ENCODE measurements at places on chromosomes 3 and 15.
A peak's percentile ranks its signal among the peaks of the same experiment; 100 is the strongest.

DNA sequence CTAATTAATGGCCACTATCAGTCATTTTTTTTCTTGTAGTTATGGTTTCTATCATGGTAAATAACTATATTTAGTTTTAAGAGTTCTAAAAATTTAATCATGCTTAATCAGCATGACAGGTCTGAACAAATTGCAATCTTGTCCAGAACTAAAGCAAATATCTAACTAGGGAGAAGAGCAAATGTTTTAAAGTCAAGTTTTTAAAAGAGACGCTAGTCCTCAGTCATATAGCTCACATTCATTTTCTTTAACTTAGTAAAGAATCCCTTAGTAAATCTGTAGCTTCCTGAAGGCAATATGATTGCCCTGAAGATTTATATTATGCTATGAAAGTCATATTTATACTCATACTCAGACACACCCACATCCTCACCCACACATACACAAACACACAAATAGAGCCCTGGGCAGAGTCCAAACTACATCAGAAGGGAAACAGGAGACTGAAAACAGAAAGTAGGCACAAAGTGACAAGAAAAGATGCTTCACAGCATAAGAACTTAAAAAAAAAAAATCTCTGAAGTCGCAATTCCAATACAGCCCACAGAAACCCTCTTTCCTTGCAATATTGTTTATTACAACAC is 1149.1 kb downstream of the SI start:
- DNase-seq = no peak

DNA sequence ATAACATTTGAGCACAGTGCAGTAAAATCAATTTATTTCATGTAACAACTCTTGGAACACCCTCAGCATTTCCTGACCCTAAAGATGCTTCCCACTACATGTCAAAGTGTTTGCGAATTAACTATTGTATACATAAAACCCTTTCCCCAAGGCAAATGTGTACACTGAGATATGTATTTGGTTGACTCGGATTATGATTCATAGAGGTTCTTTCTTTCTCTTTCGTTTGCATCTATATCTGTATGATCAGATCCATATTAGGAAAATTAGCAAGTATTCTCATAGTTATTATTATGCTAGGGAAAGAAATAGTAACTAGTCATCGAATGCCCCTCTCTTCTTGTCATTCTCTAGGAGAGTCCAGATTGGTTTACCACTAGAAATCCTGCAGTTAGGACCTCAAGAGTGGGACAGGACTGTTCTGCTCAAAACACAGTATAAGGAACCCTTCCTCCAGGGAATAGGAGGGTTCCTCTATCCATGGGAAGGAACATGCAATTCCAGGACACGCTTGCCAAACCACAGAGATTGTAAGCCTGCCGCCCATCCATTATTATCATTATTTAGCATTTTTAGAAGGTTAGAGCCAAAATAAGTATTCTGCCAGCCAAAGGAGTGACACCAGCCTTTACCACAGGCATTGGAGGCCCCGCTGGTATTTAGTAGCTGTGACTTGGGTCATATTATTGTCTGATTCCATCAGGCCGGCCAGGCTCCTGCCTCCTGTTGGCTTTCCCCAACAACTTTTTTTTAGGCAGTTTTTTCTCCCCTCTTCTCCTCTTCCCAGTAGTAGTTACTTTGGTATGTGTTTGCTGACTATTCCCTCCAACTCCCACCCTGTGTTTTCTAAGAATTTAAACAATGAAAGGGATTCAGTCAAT is 100.7 kb downstream of the GALK2 start:
- no peak for DNase-seq

DNA sequence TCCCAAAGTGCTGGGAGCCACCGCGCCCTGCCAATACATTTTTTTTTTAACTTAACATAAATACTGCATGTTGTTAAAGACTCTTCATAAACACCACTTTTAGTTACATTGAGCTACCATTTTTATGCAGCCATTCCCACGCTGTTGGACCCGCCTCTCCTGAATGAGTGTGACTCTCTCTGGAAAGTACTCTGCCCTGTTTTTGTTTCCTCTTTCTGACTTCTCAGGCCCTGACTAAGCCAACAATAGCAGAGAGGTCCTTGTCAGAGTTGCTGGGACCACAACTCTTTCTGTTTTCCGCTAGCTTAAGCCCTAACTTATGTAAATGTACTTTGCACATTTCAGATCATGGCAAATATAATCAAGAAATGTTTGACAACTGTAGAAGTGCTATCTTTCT is 35.2 kb downstream of the PARP15 start:
- DNase-seq = no peak

GRCh38 chr3:121619691-121620090 is 26.5 kb downstream of the FBXO40 start:
- no peak for DNase-seq

DNA sequence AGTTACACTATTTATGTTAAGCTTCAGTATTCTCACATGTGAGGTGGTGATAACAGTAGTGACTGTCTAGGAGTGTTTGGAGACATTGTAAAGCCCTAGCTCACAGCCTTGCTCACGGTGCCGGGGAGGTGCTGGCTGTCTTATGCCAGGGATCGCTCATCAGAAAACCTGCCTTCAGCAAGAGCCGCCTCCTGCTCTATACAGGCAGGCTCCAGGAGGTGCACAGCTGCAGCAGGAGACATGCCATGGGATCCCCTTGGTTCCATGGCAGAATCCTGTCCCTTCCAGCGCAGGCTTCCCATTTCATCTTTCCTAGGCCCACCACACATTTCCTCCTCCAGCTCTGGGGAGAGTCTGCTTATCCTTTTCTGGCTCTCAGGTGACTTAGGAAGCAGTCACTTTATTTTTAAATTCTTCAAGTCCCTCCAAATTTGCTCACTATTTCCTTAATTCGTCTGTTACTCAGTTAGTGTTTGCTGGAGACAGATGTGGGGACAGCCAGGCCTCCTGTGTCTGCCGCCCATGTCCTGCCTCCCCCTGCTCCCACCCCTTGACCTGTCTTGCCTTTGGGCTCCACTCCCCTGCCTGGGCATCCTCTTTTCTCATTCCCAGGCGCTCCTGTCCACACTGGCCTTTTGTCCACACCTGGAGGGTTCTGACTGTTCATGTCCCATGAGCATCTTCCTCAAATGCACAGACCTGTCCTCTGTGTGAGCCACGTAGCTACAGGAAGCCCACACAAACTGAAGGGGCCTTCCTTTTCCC is 31.7 kb downstream of the SLCO2A1 start:
- DNase-seq = no peak

DNA sequence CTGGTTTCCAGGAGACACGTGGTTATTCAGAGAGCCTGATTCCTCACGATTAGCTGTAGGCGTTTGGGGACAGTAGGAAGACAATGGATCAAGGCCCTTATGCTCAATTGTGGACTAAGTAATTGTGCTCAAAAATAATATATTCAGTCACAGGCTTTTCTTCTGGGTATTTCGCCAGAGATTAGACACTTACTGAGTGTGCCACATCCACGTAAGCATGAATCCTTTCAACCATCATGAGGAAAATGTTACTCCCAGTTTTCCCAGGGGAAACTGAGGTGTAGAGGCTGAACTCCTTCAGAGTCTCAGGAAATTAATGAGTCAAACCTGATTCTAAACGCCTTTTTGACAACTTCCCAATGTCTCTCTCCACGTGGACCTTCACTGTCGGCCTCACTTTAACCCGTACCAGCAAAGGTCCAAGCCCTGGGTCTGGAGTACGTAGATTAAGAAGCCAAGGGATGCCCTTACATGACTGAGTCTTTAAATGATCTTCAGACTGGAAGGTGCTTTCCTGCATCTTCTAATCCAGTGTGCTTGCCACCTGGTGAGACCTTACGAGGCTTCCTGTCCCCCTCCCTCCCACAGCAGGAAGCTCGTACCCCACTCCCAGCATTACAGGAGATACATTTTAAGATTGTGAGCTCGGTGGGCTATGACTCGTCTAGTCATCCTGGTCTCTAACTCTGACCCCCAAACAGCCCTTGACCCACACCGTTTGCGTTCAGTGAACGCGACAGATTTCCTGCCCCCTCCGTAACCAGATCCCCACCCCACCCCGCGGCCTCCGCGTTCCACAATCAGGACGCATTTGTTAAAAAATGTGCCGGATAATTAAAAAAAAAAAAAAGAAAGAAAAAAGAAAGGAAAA is 1.7 kb downstream of the PKM start:
- peak; percentile 33 for DNase-seq

DNA sequence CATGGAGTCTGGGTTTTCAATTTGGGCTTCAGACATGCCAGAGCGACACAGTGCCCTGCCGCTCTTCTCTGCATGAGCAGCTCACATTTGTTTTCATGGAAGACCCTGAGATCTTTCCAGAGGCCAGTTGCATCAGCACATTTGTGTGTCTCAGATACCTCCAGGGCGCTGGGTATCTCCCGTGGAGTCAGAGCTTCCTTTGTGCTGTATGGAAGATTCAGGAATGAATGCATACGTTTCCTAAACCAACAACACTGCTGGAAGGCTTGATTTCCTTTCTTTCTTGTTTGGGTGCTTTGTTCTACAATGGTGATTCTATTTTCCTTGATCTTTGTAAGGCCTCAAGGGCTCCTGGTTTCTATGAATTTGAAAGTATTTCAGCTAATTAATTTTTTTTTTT is 106.5 kb downstream of the CACNA2D3 start:
- DNase-seq = no peak

- DNase-seq = peak; percentile 57
Measured at GRCh38 chr3:187318819-187319616, 27.5 kb upstream of the MASP1 start.

DNA sequence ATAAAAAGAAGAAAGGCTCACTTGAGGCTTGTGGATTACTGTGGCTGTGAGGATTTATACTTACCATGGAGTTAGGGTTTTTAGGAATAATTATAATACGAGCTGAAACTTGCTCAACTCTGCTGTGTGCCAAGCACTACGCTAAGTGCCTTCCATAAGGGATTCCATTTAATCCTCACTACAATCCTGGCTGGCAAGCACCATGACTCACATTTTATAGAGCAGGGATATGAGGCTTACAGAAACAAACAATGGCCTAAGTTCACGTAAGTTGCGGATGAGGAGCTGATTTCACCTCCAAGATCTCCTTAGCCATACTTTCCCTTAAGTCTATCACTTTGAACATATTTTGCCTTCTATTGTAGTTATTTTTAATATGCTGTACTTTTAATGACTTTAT is 43.9 kb upstream of the ARL8B start:
- no peak for DNase-seq

DNA sequence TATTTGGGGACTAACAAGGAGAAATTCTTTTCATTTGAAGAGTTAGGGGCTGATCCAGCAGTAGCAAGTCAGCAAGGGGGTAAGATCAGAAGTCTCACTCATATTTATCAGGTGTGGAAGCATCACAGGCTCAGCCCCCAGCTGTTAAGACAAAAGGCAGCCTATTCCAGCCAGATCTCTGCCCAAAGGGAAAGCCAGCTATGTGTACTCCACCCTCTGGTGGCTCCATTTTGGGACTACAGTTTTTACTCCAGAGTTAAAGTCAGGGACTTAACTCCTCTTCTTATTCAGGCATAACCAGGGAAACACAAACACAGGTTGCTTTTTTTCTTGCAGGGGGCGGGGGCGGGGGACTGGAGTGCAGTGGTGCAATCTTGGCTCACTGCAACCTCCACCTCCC is 19.2 kb downstream of the UBP1 start:
- no peak for DNase-seq

DNA sequence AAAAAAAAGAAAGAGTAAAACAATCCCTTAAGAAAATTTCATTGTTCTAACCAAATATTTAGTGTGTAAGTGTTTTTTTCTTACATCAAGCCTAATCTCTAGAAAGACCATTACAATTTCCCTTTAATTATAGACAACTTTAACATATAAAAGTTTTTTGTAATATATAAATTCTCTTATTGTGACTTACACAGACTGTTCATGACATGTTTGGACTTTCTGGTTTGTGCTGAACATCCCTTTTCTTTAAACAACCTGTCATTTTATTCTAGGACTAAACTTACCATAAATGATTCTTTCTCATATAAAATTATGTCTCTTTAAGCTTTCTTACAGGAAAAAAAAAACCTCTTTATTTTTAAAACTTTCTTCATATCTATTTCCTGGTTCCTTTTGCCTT is 13.0 kb upstream of the BTLA start:
- no peak for DNase-seq

- no peak for DNase-seq
Measured at GRCh38 chr15:58498821-58499580, 67.2 kb downstream of the LIPC start.

GRCh38 chr15:55993804-55994560 is 570 bp upstream of the NEDD4 start:
- peak; percentile 91 for DNase-seq

GRCh38 chr3:128060473-128061381 is 8.5 kb downstream of the SEC61A1 start:
- no peak for DNase-seq

- DNase-seq = no peak
Measured at GRCh38 chr3:12308517-12308916, 19.6 kb downstream of the PPARG start.

DNA sequence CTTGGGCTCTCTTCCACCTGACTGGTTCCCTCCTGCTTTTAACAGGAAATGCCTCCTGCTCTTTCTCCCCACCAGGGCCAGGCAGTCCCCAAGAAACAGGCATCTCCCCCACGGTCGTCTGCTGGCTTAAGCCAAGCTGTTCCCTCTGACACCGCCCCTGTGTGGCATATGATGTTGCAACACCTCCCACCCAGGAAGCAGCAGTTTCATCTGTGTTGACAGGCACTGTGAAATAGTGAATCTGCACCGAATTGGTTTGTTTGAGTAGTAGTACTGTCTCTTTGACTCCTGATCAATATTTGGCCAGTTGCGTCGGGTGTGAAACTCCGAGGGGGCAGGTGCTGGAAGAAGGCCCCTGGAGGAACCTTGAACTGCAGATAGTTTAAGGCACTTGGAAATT is 188.8 kb downstream of the FEZF2 start:
- DNase-seq = peak; percentile 61

DNA sequence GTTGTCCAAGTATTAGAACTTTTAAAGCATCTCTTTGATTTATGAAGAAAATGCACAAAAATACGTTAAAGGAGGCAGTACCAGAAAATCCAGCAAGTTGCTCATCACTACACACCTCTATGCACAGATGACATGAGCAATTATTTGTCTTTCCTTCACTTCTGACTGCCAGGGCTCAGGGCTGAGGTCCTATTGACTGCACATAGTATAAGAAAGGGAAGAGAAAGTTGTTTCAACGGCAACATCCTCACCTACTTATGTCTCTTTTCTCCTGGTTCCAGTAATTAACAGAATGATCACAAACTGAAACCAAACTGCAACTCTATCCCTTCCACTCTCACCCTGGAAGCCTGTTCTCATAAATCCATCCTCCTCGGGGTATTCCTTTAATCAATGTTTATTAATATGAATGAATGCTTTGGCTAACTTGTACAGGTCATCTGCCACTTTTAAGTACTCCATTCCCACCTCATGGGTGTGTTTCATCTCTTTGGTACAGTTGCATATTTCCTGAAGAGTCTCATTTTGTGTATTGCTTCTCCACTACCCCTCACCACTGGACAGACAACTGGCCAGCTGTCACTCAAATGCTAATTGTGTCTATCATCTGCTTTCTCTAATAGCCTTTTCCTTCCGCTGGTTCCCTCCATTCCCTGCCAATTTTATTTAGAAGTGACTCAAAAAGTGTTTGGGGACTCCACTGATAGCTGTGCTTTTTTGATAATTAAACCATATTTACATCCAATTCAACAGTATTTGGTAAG is 34.5 kb downstream of the RAB27A start:
- no peak for DNase-seq

- no peak for DNase-seq
Measured at GRCh38 chr15:80509800-80510199, 105.6 kb downstream of the ARNT2 start.

Data from NCI-H69 (cell line).